ENCODE measurements at places on chromosomes 12 and 14. TPM values are rescaled to one million over a fixed set of nuclear protein-coding genes. Genes with fewer than 3 reads are reported as not detected.

- peak; percentile 56 for DNase-seq
Measured at GRCh38 chr14:93880021-93880820, 46.9 kb upstream of the FAM181A start.

- DNase-seq, result no peak
Measured at GRCh38 chr14:75877884-75878283, 103.9 kb downstream of the TGFB3 start.

DNA sequence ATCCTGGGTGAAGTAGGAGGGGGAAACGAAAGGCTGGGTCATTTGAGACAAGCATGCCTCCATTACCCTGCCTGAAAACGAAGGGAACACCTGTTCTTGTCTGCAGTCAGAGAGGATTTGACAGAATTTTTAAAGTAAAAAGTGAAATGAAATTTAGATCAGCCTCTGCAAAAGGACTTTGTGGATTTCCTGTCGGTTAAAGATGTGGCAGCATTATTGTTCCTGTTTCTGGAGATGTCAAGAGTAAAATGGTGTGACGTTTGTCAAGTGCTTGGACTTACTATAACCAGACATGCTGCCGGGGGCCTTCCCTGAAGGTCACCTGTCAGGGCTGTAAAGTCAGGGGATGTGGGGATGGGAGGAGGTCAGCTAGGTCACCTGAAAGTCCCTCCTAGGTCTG, 32.0 kb downstream of the NRXN3 start:
- no peak for DNase-seq

The TSPAN31 gene
- 48.8 TPM for total RNA-seq

Measured in upper lobe of left lung (tissue), 6 donors.